ENCODE measurements at places on chromosomes 3 and 15.

GRCh38 chr3:112871735-112872134 lies 25.1 kb upstream of the CD200R1L start:
- DNase-seq: no peak

DNA sequence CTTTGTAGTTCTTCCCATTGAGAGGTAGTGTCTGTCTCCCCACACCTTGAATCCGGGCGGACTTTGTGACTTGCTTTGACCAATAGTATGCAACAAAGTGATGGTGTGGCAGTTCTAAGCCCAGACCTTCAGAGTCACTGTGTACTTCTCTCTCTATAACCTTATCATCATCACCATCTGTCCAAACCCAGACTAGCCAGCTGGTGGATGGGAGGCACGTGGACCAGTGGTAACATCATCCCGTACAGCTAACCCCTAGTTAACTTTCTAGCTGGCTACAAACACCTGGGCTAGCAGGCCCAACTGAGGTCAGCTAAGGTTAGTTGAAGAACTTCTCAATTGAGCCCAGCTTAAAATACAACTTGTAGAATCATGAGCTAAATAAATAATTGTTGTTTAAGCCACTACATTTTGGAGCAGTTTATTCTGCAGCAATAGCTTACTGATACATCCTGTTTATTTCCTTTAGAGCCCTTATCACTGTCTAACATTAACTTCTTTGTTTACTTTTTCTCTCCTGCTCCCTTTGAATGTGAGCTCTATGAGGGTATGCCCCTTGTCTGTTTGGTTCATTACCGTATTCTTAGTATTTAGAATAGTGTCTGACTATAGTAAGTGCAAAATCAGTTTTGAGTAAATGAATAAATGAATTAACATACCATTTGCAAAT lies 11.5 kb upstream of the CCR9 start:
- no peak for DNase-seq

DNA sequence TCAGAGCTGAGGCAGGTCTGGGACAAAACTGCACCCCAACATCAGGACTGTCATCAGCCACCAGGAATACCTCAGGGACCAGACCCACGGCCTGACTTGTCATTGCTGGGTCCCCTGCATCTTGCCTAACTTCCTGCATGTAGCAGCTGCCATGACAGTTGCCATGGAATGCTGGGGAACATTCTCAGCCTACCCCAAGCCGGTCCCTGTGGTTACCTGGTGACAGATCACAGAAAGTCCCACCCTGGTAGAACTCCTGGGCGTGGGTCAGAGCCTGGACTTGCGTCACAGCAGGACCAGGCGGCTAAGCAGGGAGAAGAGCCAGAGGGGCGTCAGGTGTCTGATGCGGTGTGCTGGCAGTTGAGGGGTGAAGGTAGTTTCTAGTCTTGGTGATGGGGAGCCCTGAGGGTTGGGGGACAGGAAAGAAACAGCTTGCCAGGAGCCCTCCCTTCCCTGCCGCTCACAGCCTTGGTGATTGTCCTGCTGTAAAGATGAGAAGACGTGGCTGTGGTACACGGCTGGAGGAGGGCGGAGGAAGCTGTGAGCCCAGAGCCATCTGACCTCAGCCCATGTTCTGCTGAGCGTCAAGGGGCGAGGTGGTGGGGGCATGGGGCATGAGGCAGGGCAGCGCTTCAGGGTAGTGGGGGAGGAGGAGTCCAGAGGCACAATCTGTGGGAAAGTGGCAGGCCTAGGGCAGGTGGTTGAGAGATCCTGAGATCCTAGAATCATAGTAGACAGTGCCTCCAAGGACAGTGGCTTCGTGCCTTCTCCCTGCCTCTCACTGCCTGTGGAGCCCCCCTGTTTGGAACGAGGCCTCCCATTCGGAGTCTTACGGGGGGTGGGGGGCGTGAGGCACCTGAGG lies 5.4 kb downstream of the H1-8 start:
- no peak for DNase-seq

DNA sequence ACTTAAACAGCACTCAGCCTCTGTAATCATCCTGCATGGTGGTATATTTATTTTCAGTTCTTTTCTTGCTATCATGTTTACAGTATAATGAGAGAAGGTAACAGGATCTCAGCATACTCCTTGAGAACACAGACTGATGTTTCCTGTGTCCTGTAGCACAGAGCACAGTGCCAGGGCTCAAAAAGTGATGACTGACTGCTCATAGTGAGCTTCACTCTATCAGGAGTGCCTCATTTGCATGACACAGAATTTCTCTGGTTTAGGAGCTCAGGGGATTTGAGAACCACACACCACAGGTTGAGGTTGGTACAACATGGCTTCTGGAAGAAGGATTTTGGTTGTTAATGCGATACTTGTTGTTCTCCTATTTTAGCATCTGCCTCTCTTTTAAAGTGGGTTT lies 68.5 kb upstream of the SLC2A2 start:
- DNase-seq: no peak

DNA sequence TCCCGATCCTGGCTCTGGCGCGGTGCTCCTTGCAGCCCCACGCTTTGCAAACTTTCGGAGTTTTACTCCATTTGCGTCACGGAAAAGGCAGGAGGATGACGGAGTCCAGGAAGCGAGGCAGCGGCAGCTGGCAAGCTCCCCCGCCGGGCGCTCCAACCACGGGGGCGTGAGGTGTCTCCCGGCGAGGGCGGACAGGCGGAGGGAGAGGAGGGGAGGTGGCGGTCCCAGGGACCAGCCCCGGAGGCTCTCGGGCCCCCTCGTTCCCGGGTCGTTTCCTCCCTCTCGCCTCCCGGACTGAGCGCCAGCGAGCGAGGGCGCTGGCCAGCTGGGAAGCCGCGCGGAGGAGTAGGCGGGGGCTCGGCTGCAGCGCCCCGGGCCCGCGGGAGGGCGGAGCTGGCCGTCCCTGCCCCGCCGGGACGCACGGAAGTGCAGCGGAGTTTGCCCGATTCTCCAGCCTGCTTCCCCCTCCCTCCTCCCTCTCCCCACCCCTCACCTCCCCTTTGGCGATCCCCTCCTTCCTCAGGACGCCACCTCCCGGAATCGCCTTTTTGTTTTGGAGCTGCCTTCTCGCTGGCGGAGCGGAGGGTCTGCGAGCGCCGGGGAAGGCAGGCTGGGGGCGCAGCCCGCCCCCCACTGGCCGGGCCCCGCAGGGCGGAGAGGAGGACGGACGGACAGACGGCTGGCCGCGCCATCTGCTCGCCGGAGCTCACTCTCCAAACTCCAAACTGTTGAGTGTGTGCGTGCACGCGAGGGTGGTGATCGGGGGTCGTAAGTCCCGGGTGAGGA lies at the start of gene SNX33:
TSS of gene SNX33 (plus strand) at position 543 of the 786 bp plus-strand sequence. CDS start 1,191 bp downstream, outside the sequence.
- DNase-seq: peak; percentile 82

DNA sequence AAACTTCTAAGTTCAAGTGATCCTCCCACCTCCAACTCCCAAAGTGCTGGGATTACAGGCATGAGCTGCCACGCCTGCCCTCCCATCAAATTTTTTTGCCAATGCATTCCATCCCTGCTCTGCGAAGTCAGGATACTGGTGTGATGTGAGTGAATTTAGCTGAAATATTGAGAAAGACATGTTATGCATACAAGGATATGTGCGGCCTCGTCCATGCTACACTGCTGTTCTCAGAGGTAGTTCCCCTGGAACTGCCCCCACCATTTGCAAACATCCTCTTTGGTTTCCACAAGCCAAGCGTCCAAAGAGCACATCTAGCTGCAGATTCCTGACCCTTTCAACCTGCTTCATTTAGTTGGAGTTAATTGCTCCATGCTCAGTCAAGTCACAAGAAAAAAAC lies 36.5 kb upstream of the BCL2A1 start:
- no peak for DNase-seq

DNA sequence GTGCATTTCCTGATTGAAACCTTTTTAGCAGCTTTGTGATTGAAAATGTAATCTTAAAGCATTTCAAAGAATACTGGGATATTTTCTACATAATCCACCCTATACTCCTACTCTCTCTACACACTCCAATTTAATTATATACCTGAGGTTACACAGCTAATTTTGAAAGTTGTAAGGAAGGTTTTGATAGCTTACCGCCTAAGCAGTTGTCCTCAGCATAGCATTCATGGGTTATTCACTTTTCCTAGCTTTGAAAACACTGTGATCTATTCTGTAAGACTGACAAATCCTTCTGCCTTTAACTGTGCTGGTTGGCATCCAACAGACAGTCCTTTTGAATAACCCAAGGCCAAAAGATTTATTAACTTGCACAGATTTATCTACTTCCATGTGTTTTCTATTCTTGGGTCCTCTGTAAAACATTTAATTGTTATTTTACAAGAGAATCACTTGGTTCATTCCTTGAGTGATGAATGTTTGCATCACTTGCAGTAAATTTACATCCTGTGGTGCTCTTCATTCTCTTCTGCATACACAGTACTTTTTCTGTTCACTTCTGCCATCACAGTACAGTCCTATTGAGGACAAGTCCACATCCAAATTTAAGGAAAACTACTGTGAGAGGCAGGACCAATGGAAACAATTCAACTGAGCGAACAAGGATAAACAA lies 44.8 kb downstream of the SERPINI1 start:
- DNase-seq: no peak

Measured in left kidney (tissue), 8 donors.